ENCODE measurements at places on chromosomes 5 and 9.

GRCh38 chr5:159518371-159518770 lies 188.1 kb upstream of the IL12B start:
- DNase-seq: no peak

DNA sequence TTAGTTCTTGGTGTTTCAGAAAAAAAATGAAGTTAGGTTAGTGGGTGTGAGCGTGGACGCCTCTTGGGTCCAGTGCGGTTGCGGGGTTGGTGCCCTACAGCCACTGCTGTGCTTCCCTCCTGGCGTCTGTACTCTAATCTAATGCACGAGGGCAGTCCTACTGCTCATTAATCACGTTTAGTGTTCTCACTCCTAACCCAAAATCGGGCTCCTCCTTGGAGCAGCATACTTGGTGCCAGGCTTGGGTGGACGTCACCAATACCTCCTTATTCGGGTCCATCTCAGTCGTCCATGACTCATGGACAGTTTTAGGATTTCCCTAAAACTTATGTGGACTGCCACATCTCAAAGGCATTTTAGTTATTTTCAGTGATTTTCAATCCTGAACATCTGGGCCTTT lies 41.6 kb downstream of the TRIO start:
- no peak for DNase-seq

- DNase-seq: no peak
Observed at GRCh38 chr9:133619791-133620190, 10.6 kb upstream of the FAM163B start.

DNA sequence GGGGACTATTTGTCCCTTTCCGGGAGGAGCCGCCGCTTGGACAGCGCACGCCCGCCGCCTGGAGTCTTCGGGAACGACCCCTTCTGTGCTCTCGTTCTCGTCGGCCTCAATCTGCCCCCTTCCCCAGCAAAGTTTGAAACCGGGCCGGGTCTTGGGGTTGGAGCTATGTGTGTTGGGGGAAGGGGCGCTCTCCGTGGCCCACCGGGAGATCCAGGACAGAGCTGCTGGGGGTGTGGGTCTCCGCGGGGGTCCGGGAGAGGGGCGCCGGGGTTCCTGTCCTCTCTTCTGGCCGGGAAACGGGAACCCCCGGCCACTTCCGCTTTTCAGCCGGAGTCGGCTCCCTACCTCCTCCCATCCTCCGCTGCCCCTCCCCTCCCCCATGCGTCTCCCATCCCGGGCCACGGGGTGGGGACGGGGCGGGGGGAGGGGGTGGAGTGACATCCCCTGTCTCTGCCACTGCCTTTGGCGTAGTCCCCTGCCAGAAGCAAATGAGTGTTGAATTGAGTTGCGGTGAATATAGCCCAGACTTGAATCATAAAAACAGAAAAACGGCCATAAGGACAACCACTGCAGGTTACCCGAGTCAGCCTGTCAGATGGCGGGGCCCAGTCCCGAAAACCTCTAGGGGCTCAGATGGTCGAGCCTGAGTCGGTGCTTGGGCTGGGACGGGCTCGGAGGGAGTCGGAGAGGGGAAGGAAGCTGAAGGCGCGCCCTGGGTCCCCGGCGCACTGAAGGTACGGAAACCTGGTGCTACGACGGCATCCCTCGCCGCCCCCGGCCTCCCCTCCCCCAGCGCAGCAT lies 1.1 kb downstream of the CPLX2 start:
- no peak for DNase-seq

- no peak for DNase-seq
Observed at GRCh38 chr5:73192370-73192769, 19.4 kb downstream of the TMEM174 start.

- no peak for DNase-seq
Observed at GRCh38 chr9:110897943-110898342, 140.3 kb downstream of the LPAR1 start.

DNA sequence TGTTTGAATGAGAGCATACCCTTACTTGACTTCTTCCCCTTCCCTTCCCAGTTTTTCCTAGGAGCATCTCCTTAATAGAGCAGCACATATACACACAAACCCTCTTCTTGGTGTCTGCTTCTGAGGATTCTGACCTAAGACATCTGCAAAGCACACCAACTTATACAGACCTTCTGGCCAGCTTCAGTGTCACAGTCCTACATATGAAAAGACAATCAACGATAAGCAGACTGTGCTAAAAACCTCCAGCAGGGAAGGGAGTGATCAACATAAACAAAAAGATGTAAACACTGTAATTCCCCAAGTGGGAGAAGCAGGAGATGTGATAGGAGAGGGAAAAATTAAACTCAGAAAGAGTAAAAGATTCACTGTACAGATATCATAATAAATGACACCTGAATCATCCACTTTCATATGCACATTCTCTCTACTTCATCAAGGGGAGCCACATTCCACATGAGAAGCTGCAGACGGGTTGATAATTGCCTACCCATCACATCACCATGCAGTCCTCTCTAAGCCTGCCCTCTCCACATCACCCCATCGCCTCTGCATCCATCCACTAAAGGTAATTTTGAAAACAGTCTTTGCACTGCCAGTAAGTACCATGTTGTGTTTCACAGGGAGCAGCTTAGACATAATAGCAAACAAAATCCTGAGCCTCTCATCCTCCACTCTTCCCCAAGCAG lies 13.0 kb downstream of the APBA1 start:
- DNase-seq: no peak

All from cortex of kidney (tissue), 1 donor.